ENCODE measurements at places on chromosomes 5 and 9.

GRCh38 chr9:115333277-115334070 is 215.5 kb upstream of the TNC start:
- DNase-seq = no peak

DNA sequence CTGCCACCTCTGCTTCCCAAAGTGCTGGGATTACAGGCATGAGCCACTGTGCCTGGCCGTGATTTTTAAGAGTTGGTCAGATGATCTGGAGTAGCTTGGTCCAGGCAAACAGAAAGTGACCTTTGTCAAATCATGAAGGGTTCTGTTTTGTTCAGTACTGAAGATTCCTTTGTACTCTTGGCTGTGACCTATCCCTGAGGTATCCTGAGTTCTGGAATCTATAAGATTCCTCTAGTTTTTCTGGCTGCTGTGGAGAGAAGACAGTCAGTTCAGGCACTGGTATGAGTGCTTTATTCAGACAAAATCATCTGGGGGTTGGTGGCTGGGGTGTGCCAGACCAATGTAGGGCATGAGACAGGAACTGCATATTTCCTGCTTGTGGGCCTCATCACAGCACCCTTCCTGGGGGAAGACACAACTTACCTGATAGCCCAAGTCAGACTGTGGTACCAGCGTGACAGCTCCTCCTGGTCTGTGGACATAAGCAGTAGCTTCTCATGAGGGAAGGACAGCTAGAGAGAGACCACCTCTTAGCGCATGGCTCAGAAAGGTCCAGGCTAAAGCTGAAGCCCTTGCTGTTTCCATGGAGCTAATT is 3.1 kb downstream of the ARHGEF39 start:
- DNase-seq = no peak

- DNase-seq = no peak
Measured at GRCh38 chr5:65506961-65507360, 25.2 kb upstream of the ADAMTS6 start.

DNA sequence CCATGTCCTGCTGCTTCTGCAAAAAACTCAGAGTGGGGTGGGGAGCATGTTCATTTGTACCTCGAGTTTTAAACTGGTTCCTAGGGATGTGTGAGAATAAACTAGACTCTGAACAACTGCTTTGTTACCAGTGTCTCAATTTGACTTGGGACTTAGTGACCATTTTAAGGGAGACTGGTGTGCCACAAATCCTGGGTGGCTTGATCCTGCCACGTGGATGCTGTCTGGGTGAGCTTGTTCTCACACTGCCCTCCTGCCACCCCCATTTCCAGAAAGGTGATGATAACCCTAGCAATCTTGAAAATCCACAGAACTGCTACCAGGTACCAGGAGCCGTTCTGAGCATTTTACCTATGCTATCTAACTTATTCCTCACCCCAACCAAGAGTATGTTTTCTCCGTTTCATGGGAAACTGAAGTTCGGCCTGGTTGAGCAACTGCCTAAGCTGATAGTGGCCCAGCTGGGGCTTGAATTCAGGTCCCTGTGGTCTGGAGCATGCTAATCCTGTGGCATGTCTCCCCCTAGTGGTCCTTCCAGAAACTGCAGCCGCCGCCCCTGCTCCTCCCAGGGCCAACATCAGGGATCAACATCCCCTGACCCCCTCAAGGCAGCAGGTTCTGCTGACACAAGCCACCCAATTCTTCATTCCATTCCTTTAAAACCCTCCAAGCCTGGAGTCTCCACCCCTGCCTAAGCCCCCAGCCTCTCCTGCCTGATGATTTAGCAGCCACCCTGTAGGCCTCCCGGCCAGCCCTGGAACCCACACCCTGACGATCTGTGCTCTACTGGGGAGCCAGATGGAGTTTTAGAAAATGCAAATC is 2.8 kb downstream of the IL3 start:
- DNase-seq = no peak

GRCh38 chr9:96203867-96204501 is 98.0 kb downstream of the HSD17B3 start:
- DNase-seq = no peak

GRCh38 chr9:76580188-76580587 is 121.2 kb downstream of the GCNT1 start:
- no peak for DNase-seq

- DNase-seq = no peak
Measured at GRCh38 chr9:126043681-126044080, 282.9 kb upstream of the MVB12B start.
